Stimulated activated naive CD8-positive, alpha-beta T cell treated with anti-CD3 and anti-CD28 coated beads, Interleukin-15, Interleukin-2, amounts not matched to agents 100 U/mL and 50 U/mL, for 24 hours (primary cell): ENCODE measurements at places on chromosomes 4 and X.

DNA sequence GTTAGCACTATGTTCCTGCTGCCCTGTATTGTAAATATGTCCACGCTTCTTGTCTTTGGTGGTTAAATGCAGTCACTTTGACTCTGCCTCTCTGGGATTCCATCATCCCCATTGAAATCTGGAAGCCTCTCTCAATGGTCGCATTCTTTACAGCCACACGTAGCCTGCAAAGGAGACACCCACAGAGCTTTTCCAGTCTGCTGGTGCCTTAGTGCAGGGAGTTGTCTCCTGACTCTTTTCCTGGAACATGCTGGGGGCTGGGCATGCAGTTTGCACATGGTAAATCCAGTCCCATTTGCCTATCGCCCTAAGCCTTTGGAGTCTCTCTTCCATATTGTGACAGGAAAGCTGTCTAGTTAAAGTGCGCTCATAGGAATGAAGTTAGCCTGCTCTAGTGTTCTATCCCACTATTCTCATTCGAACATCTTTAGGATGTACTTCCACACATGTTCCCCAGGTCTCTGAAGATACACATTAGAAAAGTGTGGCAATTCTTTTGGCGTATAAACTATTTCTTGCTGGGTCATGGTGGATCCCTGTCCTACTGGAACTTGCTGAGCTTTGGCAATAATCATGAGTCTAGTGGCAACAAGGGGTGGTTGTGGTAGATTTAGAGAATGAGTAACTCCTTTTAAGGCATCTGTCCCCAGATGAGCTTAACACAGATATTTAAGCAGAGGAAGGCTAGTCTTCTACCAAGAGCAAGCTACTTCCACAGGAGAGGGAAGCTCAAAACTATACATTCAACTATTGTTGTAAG, 33.7 kb downstream of the COQ2 start:
- no peak for DNase-seq

DNA sequence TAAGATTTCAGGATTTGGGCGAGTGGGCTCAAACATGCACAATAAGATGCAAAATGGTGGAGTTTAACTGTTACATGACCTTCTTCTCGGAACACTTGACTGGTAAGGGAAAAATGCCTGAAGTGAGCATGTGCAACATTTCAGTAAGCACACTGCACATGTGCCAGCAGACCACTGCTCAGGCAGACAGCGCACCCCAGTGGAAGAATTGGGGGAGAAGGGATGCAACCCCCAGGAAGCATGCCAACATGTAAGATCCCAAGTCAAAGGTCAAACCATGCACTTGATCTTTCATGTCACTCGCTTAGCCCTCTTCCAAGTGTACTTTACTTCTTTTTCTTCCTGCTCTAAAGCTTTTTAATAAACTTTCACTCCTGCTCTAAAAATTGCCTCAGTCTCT, 256.3 kb downstream of the CENPC start:
- peak; percentile 29 for DNase-seq

GRCh38 chr4:15648600-15648999, 6.6 kb downstream of the FBXL5 start:
- no peak for DNase-seq

GRCh38 chr4:92305148-92305877, 1.5 kb downstream of the GRID2 start:
- no peak for DNase-seq

DNA sequence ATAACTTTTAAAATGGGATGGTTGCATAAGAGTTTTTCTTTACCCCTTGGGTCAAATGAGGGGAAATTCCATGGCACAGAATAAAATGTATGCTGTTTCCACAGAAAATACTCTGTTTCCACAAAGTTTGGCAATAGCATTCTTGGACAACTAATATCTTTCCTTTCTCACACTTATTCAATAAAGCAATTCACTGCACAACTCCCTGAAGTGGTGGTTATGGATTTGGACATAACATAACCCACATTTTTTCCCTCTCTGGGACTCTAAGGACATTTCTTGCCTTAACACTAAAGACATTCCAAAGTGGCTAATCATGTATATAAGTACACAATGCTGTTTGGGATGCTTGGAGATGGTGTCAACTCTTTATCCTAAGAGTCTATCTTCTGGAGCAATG, 51.7 kb upstream of the GPM6B start:
- no peak for DNase-seq

- peak; percentile 19 for DNase-seq
These were observed 16.6 kb upstream of the KLHL2 start for GRCh38 chr4:165190591-165191347.

- DNase-seq, result no peak
These were observed 6.5 kb downstream of the NKX3-2 start for GRCh38 chr4:13537832-13538177.

- no peak for DNase-seq
These were observed 216.9 kb upstream of the ETNPPL start for GRCh38 chr4:108979759-108980158.

GRCh38 chr4:24604558-24605214, 20.3 kb upstream of the DHX15 start:
- DNase-seq, result no peak

DNA sequence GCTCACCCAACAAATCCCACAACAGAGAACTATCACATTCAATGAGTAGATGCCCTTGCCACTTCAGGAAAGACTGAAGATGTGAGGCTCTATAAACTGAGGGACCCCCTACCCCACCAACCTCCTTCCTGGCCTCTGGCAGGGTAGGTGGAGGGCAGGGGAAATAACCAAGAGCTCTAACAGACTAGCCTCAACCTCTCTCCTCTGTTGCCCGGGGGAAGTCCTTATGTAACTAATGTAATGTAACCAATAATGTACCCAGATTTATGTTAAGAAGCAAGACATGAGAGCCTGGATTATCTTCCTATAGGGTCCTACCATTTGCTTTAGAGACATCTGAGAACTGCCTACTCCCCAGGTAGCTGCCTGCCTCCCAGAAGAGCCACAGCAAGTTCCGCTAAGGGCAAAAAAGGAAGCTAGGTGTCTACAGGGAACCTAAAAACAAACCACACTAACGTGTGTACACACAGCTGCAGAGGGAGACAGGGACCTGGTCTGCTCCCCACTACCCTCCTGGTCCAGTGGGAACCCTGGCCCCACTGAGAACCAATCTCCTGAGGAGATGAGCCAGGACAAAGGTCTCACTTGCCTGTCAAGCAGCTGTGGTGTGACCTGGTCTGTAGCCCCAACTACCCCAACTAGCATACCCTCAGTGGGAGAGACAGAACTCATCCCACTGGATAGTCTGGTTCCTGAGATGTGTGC, 17.7 kb downstream of the OTUD5 start:
- DNase-seq, result no peak

DNA sequence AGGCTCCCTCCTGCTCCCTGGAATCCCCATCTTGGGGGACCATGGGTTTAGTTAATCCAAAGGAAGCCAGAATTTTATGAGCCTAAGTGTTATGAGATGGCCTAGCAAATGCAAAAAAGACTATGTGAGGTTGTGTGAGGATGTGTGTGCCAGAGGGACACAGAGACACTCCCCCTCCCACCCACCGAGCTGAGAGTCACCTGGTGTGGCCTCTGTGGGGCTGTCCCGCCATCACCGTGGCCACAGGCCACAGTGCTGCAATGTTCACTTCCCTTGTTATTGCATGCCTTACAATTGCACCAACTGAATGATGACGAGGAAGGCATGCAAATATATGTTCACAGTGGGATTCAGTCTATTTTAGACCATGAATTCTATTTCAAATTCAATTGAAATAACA, 601 bp upstream of the FGFBP2 start:
- peak; percentile 76 for DNase-seq

DNA sequence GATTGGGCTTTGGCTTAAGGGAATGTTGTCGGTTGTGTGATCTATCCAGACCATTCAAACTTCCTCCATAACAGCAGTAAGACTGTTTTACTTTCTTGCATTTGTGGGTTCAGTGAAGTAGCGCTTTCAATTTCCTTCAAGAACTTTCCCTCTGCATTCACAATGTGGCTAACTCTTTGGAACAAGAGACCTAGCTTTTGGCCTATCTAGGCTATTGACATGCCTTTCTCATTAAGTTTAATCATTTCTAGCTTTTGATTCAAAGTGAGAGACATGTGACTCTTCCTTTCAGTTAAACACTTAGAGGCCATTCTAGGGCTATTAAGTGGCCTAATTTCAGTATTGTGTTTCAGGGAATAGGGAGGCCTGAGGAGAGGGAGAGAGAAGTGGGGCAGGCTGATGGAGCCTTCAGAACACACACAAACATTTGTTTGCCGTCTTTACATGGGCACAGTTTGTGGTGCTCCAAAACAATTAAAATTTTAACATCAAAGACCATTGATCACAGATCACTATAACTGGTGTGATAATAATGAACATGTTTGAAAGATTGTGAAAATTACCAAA, 34.1 kb downstream of the ADH5 start:
- DNase-seq, result no peak

GRCh38 chrX:33204889-33205288, 6.5 kb downstream of the DMD start:
- no peak for DNase-seq

DNA sequence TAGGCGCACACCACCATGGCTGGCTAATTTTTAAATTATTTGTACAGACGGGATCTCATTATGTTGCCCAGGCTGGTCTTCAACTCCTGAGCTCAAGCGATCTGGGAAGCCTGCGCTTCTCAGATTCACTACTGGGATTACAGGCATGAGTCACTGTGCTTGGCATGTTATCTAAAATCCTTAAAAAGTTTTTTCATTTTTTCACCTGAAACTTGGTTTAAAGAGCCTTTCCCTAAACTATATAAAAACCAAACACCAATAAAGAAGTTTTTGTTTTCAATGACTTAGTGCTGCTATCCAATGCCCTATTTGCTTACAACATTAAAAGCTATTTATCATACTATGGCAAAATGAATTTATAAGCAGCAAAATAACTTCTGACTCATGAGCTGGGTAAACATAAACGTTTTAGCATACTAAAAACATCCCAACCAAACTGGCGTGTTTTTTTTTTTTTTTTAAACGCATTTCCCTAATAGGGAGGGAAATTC, 127.8 kb downstream of the UBE2K start:
- DNase-seq, result no peak

DNA sequence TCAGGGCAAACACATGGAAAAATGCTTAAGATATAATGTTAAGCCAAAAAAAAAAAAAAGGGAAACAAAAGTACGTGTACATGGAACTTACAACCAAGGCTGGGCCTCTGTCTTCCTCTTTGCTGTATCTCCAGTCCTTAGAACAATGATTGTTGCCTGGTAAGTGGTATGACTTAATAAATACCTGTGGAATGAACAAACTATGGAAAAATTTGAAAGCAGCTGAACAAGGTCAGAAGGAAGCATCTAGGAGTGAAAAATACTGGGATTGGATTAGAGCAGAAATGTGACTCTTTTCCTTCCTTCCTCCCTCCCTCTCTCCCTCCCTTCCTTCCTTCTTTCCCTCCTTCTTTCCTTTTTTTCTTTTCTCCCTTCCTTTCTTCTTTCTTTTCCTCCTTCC, 54.2 kb upstream of the SMIM10 start:
- no peak for DNase-seq

GRCh38 chr4:82706349-82707000, 92.1 kb downstream of the SCD5 start:
- DNase-seq, result no peak

DNA sequence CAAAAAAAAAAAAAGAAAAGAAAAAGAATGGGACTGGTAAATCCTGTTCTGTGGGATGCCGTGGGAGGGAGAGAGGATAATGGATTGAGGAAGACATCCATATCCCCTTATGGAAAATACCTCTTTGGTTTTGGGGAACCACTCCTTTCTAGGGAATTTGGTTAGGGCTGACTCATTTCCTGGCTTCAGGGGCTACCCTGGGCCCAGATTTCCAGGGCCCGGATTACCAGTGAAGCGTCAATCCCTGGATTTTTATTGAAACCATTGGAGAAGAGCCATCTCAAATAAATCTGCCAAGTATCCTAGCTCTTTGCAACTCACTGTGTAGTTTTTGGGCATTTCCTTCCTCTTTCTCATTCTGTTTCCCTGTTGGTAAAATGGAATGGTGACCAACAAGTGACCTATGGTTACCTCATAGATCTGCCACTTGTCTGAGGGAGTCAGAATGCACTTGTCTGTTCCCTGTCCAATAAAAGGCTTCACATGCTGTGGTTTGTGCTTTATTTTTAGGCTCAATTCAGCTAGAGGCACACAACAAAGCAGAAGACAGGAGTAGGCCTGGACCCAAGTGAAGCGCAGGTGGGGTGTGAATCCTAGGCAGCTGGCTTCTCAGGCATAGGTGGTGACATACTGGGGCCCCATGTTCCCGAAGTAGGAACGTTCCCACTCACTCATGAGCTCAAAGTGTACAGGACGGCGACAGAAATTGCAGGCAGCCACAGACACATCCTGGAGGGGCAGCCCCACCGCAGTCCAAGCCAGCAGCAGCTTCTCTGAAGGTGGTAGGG, 8.6 kb downstream of the APEX2 start:
- peak; percentile 23 for DNase-seq

GRCh38 chr4:29075366-29075765, 1644.8 kb upstream of the PCDH7 start:
- DNase-seq, result no peak

GRCh38 chr4:184487503-184487902, 13.2 kb upstream of the IRF2 start:
- no peak for DNase-seq

- no peak for DNase-seq
These were observed 37.1 kb downstream of the GK start for GRCh38 chrX:30690330-30690729.

DNA sequence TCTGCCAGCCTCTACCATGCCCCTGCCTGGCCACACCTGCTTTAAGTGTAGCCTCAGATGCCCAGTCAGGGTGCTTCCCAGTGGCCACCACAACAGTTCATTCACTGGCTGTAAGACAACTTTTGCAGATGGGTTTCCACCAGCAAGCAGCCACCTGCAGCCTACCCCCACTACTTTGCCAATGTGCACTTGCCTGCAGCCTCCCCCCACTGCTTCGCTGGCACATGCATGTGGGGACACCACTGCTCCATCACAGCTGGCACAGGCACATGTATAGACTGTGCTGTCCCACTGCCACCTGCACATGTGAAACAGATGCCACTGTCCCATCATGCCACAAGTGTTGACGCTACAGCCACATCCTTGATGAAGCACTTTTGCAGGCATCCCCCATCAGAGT, 723.9 kb downstream of the SH3BGRL start:
- no peak for DNase-seq

GRCh38 chr4:186032259-186032658, 36.7 kb upstream of the TLR3 start:
- DNase-seq, result no peak

GRCh38 chrX:129876771-129877305, 29.1 kb upstream of the UTP14A start:
- DNase-seq, result no peak

DNA sequence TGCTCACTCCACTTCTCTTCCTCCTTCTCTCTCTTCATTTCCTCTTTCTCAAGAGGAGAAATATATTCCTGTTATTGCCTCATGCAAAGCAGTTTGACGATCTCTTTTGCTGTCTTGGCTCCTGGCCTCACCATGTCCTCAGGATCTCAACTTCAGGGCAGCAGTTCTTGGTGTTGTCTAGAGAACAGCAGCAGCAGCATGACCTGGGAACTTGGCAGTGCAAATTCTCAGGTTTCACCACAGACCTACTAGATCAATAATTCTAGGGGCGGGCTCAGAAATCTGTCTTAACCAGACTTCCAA, 193.4 kb upstream of the EDNRA start:
- no peak for DNase-seq

- no peak for DNase-seq
These were observed 39.0 kb upstream of the CD99 start for GRCh38 chrX:2652106-2652505.
